ENCODE measurements at places on chromosomes 4 and X.

DNA sequence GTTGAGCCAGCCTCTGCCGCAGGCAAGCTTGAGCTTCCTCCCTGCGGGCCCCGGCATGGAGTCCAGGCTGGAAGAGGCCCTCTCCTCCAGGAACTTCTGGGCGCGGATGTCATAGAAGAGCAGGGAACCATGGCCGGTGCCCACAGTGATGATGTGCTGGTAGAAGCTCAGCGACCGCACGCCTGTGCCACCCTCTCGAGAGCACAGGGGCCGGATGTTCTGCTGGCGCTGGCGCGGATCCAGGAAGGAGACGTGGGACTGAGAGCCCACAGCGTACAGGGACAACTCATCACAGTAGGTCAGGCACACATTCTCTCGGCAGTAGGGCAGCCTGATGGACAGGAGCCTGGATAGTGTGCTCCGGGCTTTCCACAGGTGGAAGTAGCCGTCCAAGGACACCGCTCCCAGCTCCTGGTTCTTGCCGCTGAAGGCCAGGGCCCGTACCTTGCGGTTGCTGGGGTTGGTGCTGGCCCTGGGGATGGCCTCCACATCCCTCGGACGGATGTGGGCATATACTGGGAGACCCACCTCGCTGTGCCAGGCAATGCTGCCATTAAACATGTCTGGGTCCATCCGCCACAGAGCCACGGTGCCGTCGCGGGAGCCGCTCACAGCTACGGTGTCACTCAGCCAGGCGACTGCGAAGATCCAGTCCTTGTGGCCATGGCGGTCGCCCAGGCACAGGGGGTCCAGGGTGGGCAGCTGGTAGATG is 1.2 kb downstream of the DCAF12L2 start:
- no peak for DNase-seq

DNA sequence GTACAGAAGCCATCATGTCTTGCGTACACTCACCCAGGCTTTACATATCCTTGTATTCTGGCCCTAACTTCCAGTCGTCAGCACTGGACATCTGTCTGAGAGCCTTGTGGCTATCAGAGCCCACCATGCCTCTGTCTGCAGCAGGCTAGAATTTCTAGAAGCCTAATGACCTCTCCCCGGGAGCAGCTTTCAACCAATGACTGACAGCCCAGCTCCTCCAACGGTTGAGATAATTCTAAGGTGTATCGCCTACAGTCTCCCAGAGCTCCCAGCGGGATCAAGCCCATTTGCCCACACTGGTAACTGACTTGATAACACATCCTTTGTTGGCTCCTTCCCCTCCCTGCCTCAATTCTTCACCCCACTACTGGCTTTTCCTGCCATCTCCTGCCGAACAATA is 562.8 kb downstream of the BCOR start:
- no peak for DNase-seq

GRCh38 chr4:36208893-36209473 is 35.3 kb downstream of the ARAP2 start:
- DNase-seq: no peak

DNA sequence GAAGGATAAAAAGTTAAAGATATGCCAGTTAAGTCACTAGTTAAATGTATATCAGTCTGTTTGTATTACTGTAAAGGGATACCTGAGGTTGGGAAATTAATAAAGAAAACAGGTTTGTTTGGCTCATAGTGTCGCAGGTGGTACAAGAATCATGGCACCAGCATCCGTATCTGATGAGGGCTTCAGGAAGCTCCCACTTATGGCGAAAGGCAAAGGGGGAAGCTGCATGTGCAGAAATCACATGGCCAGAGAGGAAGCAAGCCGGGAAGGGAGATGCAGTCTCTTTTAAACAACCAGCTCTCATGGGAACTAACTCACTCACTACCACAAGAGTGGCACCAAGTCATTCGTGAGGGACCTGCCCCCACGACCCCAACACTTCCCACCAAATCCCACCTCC is 91.9 kb upstream of the SH3RF1 start:
- no peak for DNase-seq

GRCh38 chr4:40662962-40663604 is 33.4 kb upstream of the RBM47 start:
- peak; percentile 48 for DNase-seq

- DNase-seq: no peak
Observed at GRCh38 chrX:53269536-53270107, 11.8 kb downstream of the IQSEC2 start.

DNA sequence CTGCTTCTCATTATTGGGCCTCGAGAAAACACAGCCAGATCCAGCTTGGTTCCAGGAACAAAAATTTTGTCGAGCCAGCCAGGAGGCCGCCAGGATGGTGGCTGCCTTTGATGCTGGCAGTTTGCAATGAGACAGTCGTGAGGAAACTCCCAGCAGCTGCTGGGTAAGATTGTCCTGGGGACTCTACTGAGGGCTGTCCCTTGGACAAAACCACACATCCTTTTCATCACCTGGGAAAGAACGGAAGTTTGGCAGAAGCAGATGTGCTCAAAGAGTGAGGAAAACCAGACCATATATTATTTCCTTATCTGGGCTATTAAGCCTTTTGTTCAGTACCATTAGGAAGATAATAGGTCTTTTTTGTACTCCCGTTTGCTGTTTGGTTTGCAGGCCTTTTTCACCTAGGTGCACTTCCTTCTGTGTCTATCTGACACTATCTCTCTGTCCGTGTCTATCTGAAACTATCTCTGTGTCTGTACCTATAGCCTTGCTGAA is 13.4 kb upstream of the PAPSS1 start:
- no peak for DNase-seq

DNA sequence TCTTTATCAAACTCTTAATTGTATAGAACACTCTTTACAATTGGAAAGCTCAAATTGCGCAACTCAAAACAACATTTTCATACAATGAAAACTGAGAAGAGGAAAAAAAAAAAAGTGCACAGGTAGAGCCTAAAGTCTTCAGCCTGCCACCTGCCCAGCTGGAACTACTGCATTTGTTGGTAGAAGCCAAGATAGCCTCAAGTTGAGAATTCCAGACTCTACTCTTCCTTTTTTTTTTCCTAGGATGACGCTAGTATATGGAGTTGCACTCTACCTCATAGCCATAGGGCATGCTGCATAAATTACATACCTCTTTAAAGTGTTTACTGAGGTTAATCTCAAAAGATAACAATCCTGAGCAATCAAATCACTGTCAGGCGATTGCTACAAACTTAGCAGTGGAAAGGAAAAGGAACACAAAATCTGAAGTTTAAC is 13.6 kb downstream of the ABCG2 start:
- no peak for DNase-seq

DNA sequence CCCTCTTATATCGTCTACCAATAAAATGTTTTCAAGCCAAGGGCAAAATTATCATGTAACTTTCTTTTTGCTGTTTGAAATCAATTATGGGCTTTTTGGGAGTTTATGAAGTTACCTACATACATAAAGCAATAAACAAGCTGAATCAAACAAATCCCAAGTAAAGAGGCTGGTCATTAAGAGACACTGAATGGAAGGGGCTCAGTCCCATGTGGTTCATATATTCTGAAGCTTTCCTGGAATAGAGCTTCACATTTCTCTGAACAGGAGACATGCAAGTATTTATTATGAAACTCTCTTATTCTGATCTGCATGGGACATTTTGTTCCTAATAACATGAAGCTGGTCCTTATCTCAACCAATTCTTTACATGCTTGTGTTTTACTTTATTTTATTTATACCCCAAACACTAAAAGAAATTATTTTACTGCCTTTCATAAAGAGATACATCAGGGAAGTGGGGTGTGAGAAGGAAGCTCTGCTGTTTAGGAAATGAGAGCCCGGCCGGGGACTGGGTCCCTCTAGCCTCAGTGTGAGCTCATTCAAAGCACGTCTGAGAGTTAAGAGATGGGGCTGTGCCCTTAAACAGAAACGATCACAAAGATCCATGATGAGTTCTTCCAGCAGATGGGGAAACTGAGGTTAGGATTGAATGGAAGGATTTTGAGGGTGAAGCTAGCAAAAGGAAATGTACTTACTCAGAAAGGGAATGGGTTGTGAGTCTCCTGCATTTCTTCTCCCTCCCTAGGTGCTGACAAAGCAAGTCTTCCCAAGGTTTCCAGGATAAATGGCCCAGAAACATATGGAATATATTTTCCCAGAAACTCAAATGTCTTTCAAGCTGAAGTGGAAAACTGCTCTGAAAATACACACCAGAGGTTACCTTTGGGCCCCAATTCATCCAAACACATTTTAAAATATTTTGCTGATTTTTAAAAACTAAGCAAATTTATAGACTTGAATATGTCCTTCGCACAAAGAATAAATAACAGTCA is 93.1 kb upstream of the LNX1 start:
- DNase-seq: peak; percentile 21

DNA sequence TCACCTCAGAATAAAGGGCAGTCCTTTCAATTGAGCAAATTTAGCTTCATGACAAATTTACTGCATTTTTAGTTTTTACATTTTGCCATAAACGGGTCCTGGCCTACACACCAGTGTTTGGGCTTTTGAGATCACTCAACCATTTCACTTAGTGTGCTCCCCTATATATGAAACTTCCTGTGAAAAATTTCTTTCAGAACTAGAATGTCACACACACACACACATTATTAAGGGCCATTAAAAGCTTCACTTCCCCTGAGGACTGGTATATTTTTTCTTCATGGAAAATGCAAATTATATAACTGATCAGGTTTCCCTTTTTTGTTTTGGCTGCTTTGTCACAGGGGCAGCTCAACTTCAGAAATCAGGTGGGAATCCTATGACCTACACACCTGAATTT is 206.5 kb downstream of the ENOX2 start:
- DNase-seq: no peak

- peak; percentile 4 for DNase-seq
Observed at GRCh38 chr4:135050086-135050717, 848.6 kb upstream of the PABPC4L start.

- no peak for DNase-seq
Observed at GRCh38 chrX:151697522-151697921, 2.3 kb downstream of the PRRG3 start.

- peak; percentile 53 for DNase-seq
Observed at GRCh38 chrX:18983666-18984380, at the start of gene PHKA2. PHKA2 (minus strand) TSS chrX:18984114; CDS start chrX:18983932, 182 bp downstream.

GRCh38 chr4:122293374-122294365 is 85.1 kb upstream of the ADAD1 start:
- no peak for DNase-seq

- no peak for DNase-seq
Observed at GRCh38 chr4:94032754-94033153, 174.9 kb upstream of the SMARCAD1 start.

All from fibroblast of pulmonary artery (primary cell).